Activated CD8-positive, alpha-beta memory T cell treated with anti-CD3 and anti-CD28 coated beads for 1 hour (primary cell): ENCODE measurements at places on chromosomes 3 and 15.
A peak's percentile ranks its signal among the peaks of the same experiment; 100 is the strongest.

DNA sequence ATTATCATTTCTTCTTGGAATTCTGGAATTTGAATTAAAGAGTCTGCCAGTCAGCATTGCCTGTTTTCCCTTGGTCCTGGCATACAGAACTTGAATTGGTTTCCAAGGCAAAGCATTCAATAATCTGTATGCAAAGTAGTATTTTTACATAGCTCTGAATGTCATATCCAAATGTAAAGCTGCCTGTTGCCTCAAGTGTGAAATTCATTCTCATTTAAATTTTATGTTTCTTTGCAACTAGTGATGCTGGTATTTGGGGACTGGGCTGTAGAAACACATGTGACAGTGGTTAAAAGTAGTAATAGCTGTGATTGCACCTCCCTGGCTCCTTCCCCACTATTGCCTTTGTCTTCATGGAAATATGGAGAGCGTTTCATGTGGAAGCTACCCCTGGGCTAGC, 743.9 kb upstream of the GOLIM4 start:
- DNase-seq, result no peak

- DNase-seq, result no peak
Observed at GRCh38 chr3:191356631-191357439, 26.5 kb upstream of the UTS2B start.

DNA sequence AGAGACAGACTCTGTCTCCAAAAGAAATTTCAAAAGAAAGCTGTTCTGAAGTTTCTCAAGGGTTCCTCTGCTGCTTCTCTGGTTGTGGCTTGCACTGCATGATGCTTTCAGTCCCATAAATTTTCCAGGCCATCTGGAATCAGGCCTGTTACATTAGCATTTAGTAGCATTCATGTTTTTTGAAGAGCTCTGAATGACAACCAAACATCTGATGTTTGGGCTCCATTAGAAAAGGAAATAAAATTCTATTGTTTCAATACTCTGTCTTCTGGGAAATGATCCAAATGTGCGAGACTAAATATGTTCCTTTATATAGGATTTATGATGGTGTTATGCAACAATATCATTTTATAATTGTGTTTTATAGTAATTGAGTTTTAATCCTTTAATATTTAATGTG, 455.8 kb downstream of the GABRG3 start:
- no peak for DNase-seq

DNA sequence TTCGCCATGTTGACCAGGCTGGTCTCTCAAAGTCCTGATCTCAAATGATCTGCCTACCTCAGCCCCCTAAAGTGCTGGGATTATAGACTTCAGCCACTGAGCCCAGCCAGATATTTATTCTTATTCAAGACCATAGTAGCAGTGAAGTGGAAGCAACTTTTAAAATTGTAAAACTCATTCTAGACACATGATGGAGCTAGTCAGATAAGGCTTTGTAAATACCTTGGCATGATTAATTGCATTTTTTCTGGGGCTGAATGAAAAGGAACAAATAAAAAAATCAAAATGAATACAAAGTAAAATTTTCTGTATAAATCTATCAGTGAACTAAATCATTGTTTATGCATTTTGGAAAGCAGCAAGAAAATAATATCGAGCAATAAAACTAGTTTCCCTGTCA, 4.1 kb upstream of the MYO1E start:
- no peak for DNase-seq

DNA sequence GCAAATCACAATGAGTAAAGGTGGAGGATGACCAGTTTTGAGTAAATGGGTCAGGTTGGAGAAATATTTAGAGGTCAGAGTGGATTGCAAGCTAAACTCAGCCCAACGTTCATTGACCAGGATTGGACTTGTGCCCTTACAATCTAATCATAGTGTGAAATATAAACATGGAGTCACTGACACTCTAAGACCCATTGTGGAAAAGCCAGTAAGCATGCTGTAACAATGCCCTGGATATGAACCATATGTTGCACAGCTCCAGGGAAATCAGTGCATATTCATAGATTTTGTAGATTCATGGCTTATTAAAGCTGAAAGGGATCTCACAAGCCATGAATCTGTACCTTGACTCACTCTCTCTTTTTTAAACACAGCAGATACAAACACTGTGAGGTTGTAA, 660.2 kb upstream of the LMCD1 start:
- no peak for DNase-seq

GRCh38 chr15:89041507-89041906, 46.7 kb upstream of the ABHD2 start:
- no peak for DNase-seq

GRCh38 chr3:130582457-130583153, 65.6 kb downstream of the COL6A6 start:
- no peak for DNase-seq

- DNase-seq, result peak; percentile 63
Observed at GRCh38 chr15:59104912-59105732, at the start of gene CCNB2. Gene CCNB2, plus strand, starts transcription at chr15:59105146. Its CDS starts 123 bp downstream, at chr15:59105269.

- DNase-seq, result no peak
Observed at GRCh38 chr3:41662288-41662687, 299.6 kb downstream of the ULK4 start.

DNA sequence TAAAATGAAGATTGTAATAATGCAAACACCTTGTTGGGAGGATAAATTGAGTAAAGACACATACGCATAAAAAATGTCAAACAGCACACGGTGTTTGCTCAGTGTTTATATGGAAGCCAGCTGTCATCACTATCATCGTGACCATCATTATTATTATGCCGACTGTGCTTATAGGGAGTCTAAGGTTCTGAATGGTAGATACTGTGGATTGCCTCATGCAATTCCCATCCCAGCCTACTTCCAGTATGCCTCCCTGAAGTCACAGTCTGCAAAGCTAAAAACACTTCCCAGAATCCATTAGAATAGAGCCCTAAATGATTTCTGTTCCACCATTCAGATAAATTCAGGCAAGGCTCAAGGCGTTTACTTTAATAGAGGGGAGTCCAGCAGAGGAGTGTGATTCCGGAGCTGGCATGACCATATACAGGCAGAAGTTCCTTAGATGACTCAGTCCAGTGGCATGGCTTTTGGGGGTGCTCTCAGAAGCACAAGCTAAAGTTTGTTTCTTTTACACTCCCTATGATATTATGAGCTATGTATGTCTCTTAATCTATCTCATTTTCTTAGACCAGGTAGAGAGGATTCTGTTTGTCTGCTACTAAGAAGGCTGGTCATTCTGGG, 148.7 kb downstream of the MEX3B start:
- no peak for DNase-seq

DNA sequence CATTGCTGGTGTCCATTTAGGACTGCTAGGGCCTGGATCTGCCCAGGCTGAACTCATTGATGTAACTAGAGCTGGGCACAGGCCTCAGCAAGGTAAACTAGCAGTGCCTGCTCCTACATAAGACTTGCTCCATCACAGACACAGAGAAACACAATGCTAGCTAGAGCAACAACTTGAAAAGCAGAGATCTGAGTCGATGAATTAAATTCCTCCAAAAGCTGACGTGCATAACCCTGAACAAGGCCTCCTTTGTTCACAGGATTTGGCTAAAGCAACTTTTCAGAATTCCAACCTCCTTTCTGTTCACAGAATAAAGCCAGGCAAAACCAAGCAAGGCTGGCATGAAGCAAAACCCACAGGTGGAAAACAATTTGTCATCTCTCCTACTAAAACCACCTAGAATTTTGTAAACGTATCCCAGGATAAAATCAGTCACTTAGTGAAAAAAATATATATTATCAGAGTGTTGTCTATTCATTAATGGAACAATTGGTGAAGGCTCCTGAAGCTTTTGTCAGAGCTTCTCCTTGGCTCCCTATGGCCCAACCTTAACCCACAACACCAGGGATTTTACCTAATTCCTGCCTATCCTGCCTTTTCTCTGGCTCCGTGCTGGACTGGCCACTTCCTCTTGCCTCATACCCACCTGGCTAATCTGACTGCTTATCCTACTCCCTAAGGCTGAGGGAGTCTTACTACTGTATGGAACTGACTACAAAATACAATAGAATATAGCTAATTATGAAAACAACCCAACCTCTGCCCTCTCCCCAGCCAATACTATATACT, 39.9 kb downstream of the PLCH1 start:
- no peak for DNase-seq

DNA sequence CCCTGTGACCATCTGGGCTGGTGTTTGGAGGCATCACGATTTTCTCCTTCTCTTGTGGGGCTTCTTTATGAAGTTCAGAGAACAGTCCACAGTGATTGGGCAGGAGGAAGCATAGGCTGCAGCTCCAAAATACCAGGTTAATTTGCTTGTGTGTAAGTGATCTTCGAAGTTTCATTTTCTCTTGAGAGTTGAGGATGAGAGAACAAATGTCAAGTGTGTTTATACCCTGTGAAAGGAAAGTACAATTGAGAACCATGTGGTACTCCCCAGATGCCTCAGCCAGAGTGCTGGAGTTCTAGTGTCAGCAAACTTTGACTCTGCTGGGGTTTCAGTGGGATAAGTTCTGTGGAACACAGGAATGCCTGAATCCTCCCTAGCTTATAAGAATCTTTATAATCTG, 357.1 kb upstream of the CFAP20DC start:
- DNase-seq, result no peak
